ENCODE measurements at places on chromosomes 2 and 18. TPM values are rescaled to one million over a fixed set of nuclear protein-coding genes. Genes with fewer than 3 reads are reported as not detected.

GRCh38 chr2:24435391-24436316, 55.4 kb upstream of the NCOA1 start:
- H3K36me3 ChIP-seq = no peaks in the 10 kb centered on the region
- H3K4me1 ChIP-seq = no peaks in the 10 kb centered on the region
- H3K27ac ChIP-seq = no peak overlapping the region
- DNase-seq = peak; percentile 34

- H3K36me3 ChIP-seq = 0 out of 2 replicates have a peak, but pooled peaks cover 6% of the 10 kb centered on the region
- peak; percentile 60 for DNase-seq
- H3K27me3 ChIP-seq = no peaks in the 10 kb centered on the region
- 0 out of 2 replicates have a peak, but pooled peaks cover 12% of the 10 kb centered on the region for H3K4me1 ChIP-seq
- H3K27ac ChIP-seq = peak overlapping the region; percentile 98
Observed at GRCh38 chr18:47175283-47175897, 774 bp downstream of the IER3IP1 start.

- H3K27me3 ChIP-seq = no peaks in the 10 kb centered on the region
- no peak for DNase-seq
- no peak overlapping the region for H3K27ac ChIP-seq
- no peak overlapping the region for H3K4me3 ChIP-seq
- H3K4me1 ChIP-seq = peaks cover 3% of the 10 kb centered on the region
Observed at GRCh38 chr18:3704556-3705344, 254.8 kb downstream of the TGIF1 start.

- peak; percentile 74 for DNase-seq
- H3K27me3 ChIP-seq = no peaks in the 10 kb centered on the region
- no peaks in the 10 kb centered on the region for H3K36me3 ChIP-seq
- peak overlapping the region; percentile 84 for H3K4me3 ChIP-seq
Observed at GRCh38 chr18:70288171-70288850, 534 bp upstream of the SOCS6 start.

- H3K4me3 ChIP-seq = no peak overlapping the region
- no peaks in the 10 kb centered on the region for H3K4me1 ChIP-seq
- H3K27ac ChIP-seq = no peak overlapping the region
Observed at GRCh38 chr2:182291296-182291695, 135.5 kb downstream of the PDE1A start.

DNA sequence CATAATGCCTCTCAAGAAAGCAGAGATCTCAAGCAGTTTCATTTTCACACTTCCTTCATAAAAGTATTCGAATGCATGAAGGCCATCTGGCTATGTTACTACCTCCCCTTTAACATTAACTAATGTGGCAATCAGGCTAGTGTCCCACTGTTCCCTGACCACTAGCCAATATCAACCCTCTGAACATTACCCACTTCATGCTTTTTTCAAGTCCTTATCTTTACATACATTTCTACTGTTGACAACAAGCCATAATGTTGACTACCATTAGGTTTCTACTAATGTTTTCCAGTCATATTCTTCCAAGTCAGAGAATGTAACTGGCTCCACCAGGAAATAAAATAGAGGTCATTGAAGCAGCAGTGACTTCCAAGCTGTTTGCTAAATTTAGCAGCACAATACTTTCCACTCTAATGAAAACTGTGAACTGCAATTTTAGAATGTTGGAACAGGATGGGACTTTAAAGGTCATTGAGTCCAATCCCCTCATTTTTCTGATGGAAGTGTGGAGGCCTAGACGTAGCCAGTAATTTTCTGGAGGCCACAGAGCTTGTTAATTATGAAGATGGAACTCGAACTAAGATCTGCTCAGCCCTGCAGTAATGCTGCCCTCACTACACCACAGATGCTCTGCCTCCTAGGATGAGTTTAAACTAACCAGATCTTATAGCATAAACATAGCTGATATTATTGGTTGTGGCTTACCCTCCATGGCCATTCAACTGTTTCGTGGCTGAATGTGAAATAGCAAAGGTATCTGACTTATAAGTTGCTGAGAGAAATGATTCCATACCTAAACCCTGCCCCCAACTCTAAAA, 630 bp upstream of the PPP1R1C start:
- H3K4me1 ChIP-seq = no peaks in the 10 kb centered on the region
- no peaks in the 10 kb centered on the region for H3K36me3 ChIP-seq
- no peak overlapping the region for H3K4me3 ChIP-seq
- no peak overlapping the region for H3K27ac ChIP-seq
- DNase-seq = no peak

- H3K36me3 ChIP-seq = peaks cover 26% of the 10 kb centered on the region
- DNase-seq = peak; percentile 64
- H3K27me3 ChIP-seq = no peaks in the 10 kb centered on the region
- no peak overlapping the region for H3K4me3 ChIP-seq
- peaks cover 19% of the 10 kb centered on the region for H3K4me1 ChIP-seq
Observed at GRCh38 chr2:85390941-85391669, 19.1 kb downstream of the CAPG start.

DNA sequence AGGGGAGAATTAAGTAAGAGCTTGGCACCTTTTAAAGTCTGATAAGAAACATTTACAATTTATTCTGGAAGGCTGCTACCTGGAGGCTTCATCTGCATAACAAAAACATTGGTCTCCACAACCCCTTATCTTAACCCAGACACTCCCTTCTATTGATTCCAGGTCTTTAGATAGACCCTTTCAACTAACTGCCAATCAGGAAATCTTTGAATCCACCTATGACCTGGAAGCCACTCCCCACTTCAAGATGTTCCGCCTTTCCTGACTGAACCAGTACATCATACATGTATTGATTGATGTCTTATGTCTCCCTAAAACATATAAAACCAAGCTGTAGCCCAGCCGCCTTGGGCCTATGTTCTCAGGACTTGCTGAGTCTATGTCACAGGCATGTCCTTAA, 289.4 kb downstream of the AGPS start:
- 0 out of 2 replicates have a peak, but pooled peaks cover 9% of the 10 kb centered on the region for H3K27me3 ChIP-seq
- H3K27ac ChIP-seq = no peak overlapping the region
- no peaks in the 10 kb centered on the region for H3K36me3 ChIP-seq
- H3K4me3 ChIP-seq = no peak overlapping the region

DNA sequence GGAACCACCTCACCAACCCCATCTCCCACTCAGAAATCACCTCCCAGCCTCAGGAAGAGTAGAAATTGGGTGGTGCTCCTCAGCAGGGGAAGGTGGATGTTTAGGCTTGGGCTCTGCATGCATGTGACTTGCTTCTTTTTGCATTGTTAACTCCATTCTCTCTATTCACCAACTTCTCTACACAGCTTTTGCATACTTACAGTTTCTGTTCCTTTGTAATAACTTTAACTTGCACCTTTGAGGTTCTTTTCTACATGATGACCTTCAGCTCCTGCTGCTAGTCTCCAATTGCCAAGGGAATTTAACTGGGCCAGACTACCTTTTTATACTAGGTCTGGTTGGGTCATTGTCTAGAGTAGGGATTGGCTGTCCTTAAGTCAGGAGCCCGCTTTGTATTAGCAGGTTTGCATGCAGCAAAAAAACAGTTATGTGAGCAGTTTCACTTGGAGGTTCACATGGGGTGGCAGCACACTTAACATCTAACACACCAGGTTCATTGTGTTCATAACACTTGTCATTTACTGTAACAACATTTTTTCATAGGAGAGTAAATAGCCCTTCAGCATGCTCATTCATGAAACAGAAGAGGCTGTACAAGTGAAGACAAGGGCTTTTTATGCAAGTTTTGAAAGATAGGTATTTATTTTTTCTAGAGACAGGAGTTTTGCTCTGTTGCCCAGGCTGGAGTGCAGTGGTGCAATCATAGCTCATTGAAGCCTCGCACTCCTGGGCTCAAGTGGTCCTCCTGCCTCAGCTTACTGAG, 12.0 kb downstream of the MRPL35 start:
- 0 out of 2 replicates have a peak, but pooled peaks cover 2% of the 10 kb centered on the region for H3K4me1 ChIP-seq
- peaks cover 41% of the 10 kb centered on the region for H3K36me3 ChIP-seq
- no peaks in the 10 kb centered on the region for H3K27me3 ChIP-seq
- no peak for DNase-seq

DNA sequence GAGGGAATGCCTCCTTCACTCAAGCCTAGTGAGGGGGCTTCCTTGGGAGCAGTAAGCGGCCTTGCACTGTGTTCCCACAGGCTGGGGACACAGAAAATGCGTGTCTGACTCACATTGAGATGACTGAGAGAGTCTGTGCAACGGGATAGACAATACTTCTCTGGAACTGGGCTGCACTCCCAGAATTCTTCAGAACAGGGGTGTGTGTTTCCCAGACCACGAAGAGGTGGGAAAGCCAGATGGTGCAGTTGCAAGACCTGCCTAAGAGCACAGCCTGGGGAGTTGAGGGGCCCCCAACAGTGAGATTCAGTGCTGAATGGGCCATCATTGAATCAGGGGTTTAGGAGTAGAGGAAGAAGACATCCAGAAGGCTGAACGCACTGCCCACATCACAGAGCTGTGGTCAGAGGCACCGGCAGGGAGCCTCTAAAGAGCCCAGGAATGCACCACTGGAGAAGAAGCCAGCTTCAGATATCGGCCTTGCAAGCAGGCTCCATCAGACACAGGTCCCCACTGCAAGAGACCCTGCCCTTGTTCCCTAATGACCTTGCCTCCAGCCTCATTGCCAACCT, 36.6 kb upstream of the MRPL19 start:
- H3K27me3 ChIP-seq = no peaks in the 10 kb centered on the region
- no peak overlapping the region for H3K27ac ChIP-seq
- no peak overlapping the region for H3K4me3 ChIP-seq
- H3K4me1 ChIP-seq = peaks cover 36% of the 10 kb centered on the region
- no peaks in the 10 kb centered on the region for H3K36me3 ChIP-seq

DNA sequence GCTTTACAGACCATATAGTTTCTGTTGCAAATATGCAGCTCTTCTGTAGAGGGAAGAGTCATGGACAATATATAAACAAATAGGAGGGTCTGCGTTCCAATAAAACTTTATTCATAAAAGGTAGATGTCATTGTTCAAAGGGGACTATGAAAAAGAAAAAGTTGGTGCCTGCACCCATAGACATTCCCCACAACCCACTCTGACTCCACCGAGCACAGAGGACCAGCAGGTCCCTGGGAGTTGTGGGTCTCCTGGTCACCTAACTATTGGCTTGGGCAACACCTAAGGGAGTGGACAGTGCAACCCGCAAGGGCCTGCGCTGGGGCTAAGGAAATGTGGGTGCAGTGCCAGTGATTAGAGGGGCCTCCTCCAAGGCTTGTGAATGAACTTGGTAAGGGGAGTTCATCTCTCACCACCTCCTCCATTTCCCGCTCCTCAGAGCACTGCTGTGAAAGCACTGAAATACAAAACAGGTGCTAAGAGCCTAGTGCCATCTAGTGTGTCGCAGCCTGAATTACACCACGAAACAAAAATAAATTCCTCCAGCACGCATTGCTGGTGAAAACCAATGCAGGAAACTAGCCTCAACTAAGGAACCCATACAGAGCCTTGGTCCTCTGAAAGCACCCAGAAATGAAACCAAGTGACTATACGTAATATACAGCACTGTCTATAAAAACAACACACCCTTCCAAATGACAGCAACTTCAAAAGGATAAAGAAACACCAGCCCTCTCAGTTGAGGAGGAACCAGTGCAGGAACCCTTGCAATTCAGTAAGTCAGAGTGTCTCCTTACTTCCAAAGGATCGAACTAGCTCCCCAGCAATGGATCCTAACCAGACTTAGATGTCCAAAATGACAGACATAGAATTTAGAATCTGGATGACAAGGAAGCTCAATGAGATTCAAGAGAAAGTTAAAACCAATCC, 166.6 kb downstream of the RNF144A start:
- peak; percentile 54 for DNase-seq
- no peak overlapping the region for H3K4me3 ChIP-seq
- H3K4me1 ChIP-seq = no peaks in the 10 kb centered on the region

DNA sequence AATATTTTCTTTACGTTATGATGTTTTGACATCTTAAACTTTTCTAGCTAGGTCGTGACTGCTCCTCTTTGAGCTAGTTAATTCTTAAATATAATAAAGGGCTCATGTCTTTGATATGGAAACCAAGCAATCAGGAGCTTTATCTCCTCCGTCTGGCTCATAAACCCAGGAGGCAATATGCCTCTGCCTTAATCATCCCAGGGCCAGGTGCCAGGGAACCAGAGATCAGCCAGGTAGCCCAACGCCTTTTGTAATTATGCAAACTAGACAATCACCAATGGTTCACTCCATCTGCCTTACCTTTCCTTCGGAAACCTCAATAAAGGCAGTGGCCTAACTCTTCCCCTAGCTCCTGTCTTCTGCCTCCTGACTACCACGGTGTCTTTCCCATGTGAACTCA, 213.7 kb downstream of the KCNJ3 start:
- DNase-seq = no peak
- H3K4me3 ChIP-seq = no peak overlapping the region
- no peak overlapping the region for H3K27ac ChIP-seq
- H3K4me1 ChIP-seq = no peaks in the 10 kb centered on the region
- H3K36me3 ChIP-seq = no peaks in the 10 kb centered on the region
- H3K27me3 ChIP-seq = no peaks in the 10 kb centered on the region

- H3K4me1 ChIP-seq = no peaks in the 10 kb centered on the region
- no peak for DNase-seq
- H3K4me3 ChIP-seq = no peak overlapping the region
Observed at GRCh38 chr2:166831930-166832329, 56.4 kb upstream of the XIRP2 start.

- no peaks in the 10 kb centered on the region for H3K36me3 ChIP-seq
- no peak overlapping the region for H3K4me3 ChIP-seq
- no peaks in the 10 kb centered on the region for H3K27me3 ChIP-seq
Observed at GRCh38 chr18:2417861-2418610, 153.3 kb downstream of the METTL4 start.

GRCh38 chr2:207528980-207529329, 807 bp upstream of the CREB1 start:
- H3K36me3 ChIP-seq = no peaks in the 10 kb centered on the region
- H3K27ac ChIP-seq = peak overlapping the region; percentile 98
- H3K4me3 ChIP-seq = peak overlapping the region; percentile 74
- peak; percentile 52 for DNase-seq
- H3K27me3 ChIP-seq = no peaks in the 10 kb centered on the region

- H3K36me3 ChIP-seq = peaks cover 16% of the 10 kb centered on the region
- DNase-seq = no peak
- no peak overlapping the region for H3K4me3 ChIP-seq
- no peak overlapping the region for H3K27ac ChIP-seq
Observed at GRCh38 chr2:55601849-55602248, 15.6 kb downstream of the PPP4R3B start.

DNA sequence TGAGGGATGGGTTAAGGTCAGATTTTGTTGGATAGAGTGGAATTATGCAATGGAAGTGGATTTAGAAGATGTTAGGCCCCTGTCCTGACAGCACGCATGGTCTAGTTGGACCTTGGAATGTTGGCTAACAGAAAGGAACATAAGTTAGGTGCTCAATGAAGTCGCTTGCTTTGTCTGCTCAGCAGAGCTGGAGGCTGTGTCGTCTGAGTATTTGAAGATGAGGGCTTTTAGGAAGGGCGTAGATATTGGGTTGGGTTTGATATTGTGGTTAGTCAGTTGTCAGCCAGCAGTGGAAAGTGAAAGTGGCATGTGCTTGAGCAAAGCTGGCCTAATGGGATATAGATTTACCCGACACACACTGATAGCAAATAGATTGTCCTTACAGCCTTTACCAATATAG, 239.3 kb downstream of the PRKCE start:
- H3K4me1 ChIP-seq = peaks cover 20% of the 10 kb centered on the region
- no peak overlapping the region for H3K4me3 ChIP-seq
- DNase-seq = no peak
- no peak overlapping the region for H3K27ac ChIP-seq

The CRYGD gene
- total RNA-seq = not detected

The DHRS9 gene
- total RNA-seq = not detected

The ASB18 gene
- total RNA-seq = not detected

The EHD3 gene
- total RNA-seq = 31.7 TPM

The SLC16A14 gene
- total RNA-seq = not detected

The LCT gene
- total RNA-seq = 0.25 TPM

The ANTXR1 gene
- total RNA-seq = 128 TPM

The UCN gene
- not detected for total RNA-seq

The GPN1 gene
- total RNA-seq = 25.1 TPM

The RAB17 gene
- total RNA-seq = 1.7 TPM

The NYAP2 gene
- total RNA-seq = not detected

Data from GM23248 (cell line).